ENCODE measurements at places on chromosomes 7 and 10. TPM values are rescaled to one million over a fixed set of nuclear protein-coding genes. Genes with fewer than 3 reads are reported as not detected.

RPEL1 gene
- not detected for total RNA-seq

AP4M1 gene
- total RNA-seq, result 11.1 TPM

RADIL gene
- 6.8 TPM for total RNA-seq

EVX1 gene
- not detected for total RNA-seq

WDR11 gene
- total RNA-seq, result 17.6 TPM

PLPP4 gene
- total RNA-seq, result not detected

PKD2L1 gene
- total RNA-seq, result not detected

TMEM270 gene
- total RNA-seq, result not detected

ERVW-1 gene
- not detected for total RNA-seq

PDE1C gene
- 50.8 TPM for total RNA-seq

APBB1IP gene
- total RNA-seq, result 8.1 TPM

OR6V1 gene
- not detected for total RNA-seq

ADAM22 gene
- total RNA-seq, result 4.3 TPM

SMKR1 gene
- not detected for total RNA-seq

Data from left cardiac atrium (tissue), 4 donors.